ENCODE measurements at places on chromosomes 5 and 9.

DNA sequence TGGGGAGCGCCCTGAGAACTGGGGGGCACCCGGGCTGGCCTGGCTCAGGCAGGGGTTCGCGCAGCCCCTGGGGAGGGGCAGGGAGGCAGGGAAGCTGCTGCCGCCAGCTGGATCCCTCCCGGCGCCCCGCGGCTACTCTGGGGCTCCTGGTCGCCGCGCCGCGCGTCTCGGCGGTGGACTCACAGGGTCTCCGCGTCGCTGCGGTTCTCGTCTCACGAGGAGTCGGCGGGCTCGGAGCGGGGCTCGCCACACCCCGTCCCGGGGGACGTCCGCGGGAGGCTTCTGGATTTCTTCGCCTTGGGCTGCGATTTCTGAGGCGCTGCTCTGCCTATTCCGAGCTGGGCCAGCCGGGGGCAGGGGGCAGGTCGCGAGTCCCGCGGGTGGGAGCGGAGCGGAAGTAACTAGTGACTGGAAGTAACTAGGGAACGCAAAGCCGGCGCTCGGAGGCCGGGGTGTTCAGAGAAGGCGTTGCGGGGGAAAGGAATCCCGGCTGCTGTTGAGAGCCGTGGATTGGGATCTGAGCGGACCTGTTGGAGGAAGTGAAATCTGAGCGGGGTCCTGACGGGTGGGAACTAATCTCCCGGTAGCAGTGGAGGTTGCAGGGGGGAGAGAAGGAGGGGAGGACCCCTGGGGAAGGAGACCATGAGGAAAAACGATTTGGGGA lies 511 bp downstream of the CYSTM1 start:
- DNase-seq = no peak

DNA sequence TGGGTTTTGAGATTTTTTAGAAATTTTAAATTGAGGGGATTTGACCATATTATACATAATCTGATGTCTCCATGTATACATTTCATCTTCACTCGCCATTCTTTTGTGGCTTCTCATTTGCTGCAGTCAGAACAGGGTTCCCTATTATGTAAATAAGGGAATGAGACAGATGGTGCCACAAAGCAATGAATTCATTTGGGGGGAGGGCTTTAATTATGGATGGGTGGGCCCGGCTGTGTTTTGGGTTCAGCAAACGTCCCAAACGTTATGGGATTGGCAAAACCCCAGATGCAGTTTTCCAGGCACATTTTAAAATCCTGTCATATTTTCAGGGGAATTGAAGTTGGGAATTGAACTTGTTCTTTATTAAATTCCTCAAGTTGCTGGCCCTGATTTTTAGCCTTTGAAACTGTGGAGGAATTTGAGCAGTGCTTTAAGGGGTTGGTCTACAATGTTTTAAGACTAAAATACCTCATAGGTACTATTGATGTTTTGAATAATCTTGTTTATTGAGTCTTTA lies 558.5 kb upstream of the ZNF462 start:
- no peak for DNase-seq

GRCh38 chr9:136105398-136106135 lies 10.5 kb upstream of the NACC2 start:
- no peak for DNase-seq

- no peak for DNase-seq
Observed at GRCh38 chr5:134177369-134178095, 782 bp upstream of the SKP1 start.

GRCh38 chr9:120904061-120904977 lies 22.3 kb downstream of the TRAF1 start:
- no peak for DNase-seq

GRCh38 chr9:120839146-120839545 lies 3.6 kb downstream of the PSMD5 start:
- DNase-seq = no peak
